K562 (cell line): ENCODE measurements at places on chromosomes 4 and X. TPM values are rescaled to one million over a fixed set of nuclear protein-coding genes. Genes with fewer than 3 reads are reported as not detected.

Gene KIAA1210
- total RNA-seq = not detected in 2 replicates

DNA sequence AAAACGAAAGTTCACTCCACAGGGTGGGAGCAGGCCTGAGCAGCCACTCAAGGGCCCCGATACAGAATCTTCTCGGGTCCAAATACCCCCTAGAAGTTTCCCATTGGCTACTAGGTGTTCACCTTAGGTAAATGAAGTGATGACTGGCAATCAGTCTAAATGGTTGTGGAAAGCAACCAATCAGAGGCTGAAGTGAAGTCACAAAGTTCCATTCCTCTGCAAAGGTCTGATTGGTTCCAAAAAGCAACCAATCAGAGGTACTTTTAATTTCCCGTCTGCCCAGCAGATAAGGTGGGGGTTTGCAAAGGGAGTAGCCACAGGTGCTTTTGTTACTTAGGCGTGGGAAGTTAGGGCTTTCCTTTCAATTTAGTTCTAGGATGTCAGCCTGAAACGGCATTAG lies 58.2 kb upstream of the NKAP start:
- DNase-seq = no peak

DNA sequence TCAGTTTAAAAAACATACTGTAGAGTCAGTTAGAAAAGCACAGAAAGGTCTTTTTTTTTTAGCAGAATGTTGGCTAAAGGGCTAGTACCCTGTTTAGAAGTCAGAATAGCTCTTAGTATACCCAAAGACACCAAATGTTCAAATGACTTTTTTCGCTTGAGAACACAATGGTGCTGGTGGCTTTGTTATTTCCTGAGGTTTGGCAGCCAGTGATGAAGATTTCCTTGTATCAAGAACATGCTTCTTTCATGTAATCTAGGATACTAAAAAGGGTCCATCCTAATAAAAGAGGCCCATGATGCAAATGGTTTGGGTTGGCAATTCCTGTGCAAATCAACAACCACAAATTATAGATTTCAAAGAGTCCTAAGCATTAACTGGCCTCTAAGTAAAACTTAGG lies 21.1 kb upstream of the CD40LG start:
- no peak for DNase-seq

DNA sequence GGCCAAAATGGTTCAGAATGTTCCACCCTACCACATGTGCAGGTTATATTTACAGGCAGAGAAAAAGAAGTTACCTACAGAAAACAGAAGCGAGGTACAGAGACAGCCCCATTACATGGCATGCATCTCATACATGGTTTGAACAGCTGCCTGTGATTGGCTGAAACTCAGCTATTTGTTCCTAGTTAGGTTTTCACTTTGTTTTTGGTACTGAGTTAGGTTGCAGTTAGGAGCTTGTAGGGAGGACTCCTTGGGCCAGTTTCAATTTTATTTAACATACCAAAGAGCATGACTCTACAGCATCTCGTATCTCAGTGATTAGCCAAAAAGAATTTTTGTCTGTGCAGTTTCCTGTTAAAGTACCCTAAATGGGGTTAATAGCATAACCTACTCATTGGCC lies 392.0 kb downstream of the MAPK10 start:
- DNase-seq = no peak

DNA sequence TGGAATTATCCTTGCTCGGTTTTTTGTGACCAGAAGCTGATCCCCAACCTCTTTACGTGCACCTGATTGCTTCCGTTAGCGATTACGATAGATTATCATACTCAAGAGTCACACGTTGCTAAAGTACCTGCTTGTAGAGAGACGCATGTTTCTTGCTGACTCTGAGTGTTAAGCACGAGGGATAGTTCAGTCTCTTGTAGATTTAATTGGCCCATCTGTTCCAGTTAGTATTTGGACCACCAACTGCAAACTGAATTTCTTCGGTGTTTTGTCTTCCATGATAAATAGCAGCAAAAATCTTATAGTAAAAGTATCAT lies 516 bp upstream of the COX18 start:
- no peak for DNase-seq
